Psoas muscle (tissue), 8 donors: ENCODE measurements at places on chromosomes 6 and 20. TPM values are rescaled to one million over a fixed set of nuclear protein-coding genes. Genes with fewer than 3 reads are reported as not detected.
A peak's percentile ranks its signal among the peaks of the same experiment; 100 is the strongest.

The NKAIN4 gene
- total RNA-seq: not detected

DNA sequence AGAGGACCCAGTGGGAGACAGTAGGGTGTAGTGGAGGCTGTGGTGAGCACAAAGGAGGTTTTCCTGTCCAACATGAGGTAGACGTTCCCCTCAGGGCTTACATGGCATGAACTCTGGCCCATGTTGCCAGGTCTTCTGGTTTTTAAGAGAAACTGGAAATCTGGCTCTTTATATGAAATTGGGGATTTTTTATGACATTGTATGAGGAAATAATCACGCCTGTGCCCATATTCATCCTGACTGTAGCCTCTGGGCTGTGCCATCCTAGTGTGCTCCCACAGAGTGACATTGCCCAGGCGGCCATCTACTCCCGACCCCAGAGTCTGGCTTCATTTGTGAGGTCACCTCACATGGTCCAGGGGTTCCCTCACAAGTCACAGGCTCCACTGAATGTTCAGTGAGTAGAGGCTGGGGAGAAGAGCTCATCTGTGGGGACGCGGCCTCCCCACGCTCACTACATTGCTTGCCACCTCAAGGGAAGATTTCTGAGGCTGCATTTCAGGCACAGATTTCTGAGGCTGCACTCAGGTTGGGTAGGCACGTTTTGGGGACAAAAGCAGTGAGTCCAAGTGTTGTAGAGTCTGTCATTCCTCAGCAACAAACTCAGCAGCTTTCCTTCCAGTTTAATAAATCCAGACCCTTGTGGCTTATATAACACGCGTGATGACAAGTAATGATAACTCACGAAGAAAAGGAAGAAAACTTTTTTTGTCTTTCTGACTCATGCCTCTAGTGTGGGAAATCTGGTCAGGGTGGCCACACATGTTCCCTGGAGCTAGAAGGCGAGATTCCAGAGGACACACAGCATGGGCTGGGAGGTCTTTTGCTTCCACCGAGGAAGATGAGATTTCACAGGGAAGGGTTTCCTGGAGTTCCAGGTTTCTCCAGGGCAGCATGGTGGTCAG is 41.7 kb downstream of the SLC24A3 start:
- peaks cover 25% of the 10 kb centered on the region for H3K4me1 ChIP-seq
- no peaks in the 10 kb centered on the region for H3K27me3 ChIP-seq
- DNase-seq: no peak
- no peaks in the 10 kb centered on the region for H3K36me3 ChIP-seq

DNA sequence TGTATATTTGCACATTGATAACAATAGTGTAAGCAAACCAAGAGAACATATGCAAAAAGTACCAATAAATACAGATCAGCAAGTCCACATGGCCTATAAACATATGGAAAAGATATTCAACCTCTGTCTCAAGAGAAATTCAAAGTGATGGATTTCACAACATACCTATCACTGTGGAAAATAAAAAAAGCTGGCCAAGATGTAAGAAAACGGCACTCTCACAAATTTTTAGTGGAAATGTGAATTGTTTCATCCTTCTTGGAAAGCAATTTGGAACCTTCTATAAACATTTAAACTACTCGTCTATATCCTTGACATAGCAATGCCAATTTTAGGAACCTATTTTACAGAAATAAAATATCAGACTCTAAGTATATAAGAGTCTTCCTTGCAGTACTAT is 559.8 kb downstream of the QKI start:
- no peaks in the 10 kb centered on the region for H3K36me3 ChIP-seq
- no peaks in the 10 kb centered on the region for H3K27me3 ChIP-seq
- H3K4me1 ChIP-seq: no peaks in the 10 kb centered on the region
- H3K27ac ChIP-seq: no peak overlapping the region

The OR12D3 gene
- total RNA-seq: not detected

The TGM3 gene
- total RNA-seq: 0.11 TPM

DNA sequence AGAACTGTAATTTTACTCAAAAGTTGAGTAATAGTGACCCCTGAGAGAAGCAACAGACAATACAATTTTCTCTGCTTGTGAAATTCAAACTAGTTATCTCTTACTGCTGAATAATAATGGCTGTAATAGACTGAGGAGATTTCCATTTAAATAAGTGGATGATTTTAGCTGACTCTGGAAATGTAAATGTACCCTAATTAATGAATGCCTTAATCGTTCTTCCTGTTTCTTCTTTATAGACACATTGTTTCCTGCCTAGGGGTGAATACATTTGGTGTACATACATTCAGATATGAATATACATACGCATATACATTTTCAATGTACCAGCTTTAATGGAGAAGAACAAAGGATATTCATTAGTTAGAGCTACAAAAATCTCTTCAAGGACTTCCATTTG is 611.9 kb downstream of the TFAP2B start:
- no peak overlapping the region for H3K4me3 ChIP-seq
- no peak for DNase-seq
- no peaks in the 10 kb centered on the region for H3K36me3 ChIP-seq
- no peaks in the 10 kb centered on the region for H3K4me1 ChIP-seq
- no peak overlapping the region for H3K27ac ChIP-seq
- no peaks in the 10 kb centered on the region for H3K27me3 ChIP-seq

The SMLR1 gene
- total RNA-seq: not detected

DNA sequence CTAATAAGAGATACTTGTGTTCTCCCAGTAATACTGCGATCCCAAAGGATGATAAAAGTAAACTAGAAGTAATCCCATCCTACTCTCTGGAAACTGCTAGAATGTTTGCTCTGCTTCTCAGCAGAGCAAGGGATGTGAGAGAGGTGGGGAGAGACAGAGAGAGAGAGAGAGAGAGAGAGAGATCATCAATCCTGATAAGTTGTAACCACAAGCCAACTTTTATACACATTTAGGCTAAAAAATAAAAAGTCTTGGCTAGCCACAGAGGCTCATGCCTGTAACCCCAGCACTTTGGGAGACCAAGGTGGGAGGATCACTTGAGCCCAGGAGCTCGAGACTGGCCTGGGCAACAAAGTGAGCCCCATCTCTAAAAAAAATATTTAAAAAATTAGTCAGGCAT is 16.0 kb upstream of the TRIM38 start:
- no peaks in the 10 kb centered on the region for H3K27me3 ChIP-seq
- no peaks in the 10 kb centered on the region for H3K36me3 ChIP-seq
- no peak overlapping the region for H3K4me3 ChIP-seq
- no peaks in the 10 kb centered on the region for H3K4me1 ChIP-seq

The CPNE5 gene
- total RNA-seq: 0.41 TPM

The THBD gene
- total RNA-seq: 75.3 TPM

GRCh38 chr20:38920411-38920810 is 5.8 kb upstream of the FAM83D start:
- no peak for DNase-seq
- no peaks in the 10 kb centered on the region for H3K27me3 ChIP-seq
- no peaks in the 10 kb centered on the region for H3K4me1 ChIP-seq
- no peak overlapping the region for H3K27ac ChIP-seq

GRCh38 chr6:25987845-25988244 is 25.2 kb downstream of the TRIM38 start:
- H3K4me1 ChIP-seq: no peaks in the 10 kb centered on the region
- no peak for DNase-seq
- no peak overlapping the region for H3K4me3 ChIP-seq
- no peaks in the 10 kb centered on the region for H3K27me3 ChIP-seq
- peaks cover 10% of the 10 kb centered on the region for H3K36me3 ChIP-seq

The MMP24 gene
- 0.27 TPM for total RNA-seq

DNA sequence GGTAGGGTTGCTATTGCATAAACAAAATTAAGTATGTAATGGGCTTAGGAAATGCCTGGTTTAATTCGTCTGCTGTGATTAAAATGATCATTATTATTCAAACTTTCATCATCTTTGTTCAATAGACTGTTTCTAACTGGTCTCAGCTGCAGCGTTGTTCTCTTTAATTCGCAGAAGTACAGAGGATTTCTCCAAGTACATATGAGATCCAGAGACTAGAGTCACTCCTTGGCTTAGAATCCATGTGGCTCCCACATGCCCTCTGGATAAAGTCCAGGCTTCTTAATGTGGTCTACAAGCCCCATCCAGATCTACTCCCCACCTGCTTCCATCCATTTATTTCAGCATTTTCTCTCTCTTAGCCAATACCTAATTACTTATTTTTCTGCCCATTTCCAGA is 1.1 kb upstream of the ZBTB24 start:
- H3K4me1 ChIP-seq: peaks cover 31% of the 10 kb centered on the region
- H3K36me3 ChIP-seq: peaks cover 5% of the 10 kb centered on the region
- H3K27ac ChIP-seq: peak overlapping the region; percentile 60
- peak overlapping the region; percentile 96 for H3K4me3 ChIP-seq
- no peaks in the 10 kb centered on the region for H3K27me3 ChIP-seq
- DNase-seq: no peak

The NRSN2 gene
- 5.0 TPM for total RNA-seq
